ENCODE measurements at places on chromosomes 3 and 15.

- no peak for DNase-seq
Measured at GRCh38 chr15:35496585-35496984, 49.4 kb downstream of the DPH6 start.

DNA sequence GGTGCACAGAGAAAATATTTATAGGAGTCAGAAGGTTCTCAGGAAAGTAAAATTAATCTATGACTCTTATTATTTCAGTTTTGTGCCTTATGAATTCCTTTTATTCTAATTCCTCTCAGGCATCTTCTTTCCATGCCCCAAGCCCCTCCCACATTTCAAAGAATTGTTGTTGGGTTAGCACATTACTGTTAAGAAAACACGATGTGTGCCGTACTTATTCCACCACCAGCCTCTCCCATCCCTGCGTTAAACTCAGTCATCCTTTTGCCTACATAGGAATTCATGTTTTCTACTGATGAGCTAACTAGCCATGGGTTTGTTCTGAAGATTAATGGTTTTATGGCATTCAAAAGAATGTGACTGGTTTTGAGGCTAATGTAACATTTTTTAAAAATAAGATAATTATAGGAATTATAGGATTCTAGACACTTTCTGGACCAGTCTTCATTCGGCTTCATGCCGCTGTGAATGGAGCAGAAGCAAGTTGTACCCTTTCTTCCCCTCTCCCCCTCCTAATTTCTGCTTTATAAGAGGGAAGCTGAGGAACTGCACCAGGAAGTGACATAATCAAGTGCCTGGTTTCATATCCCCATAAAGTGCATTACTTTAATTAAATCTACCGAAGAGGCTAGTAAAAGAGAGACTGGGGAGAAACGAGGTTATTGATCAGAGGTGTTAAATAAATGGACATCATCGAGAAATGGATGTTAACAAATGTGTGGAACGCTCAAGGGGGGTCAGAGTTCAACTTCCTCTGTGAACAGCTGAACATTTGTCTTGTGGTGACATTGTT, 12.3 kb upstream of the MB21D2 start:
- DNase-seq, result no peak

DNA sequence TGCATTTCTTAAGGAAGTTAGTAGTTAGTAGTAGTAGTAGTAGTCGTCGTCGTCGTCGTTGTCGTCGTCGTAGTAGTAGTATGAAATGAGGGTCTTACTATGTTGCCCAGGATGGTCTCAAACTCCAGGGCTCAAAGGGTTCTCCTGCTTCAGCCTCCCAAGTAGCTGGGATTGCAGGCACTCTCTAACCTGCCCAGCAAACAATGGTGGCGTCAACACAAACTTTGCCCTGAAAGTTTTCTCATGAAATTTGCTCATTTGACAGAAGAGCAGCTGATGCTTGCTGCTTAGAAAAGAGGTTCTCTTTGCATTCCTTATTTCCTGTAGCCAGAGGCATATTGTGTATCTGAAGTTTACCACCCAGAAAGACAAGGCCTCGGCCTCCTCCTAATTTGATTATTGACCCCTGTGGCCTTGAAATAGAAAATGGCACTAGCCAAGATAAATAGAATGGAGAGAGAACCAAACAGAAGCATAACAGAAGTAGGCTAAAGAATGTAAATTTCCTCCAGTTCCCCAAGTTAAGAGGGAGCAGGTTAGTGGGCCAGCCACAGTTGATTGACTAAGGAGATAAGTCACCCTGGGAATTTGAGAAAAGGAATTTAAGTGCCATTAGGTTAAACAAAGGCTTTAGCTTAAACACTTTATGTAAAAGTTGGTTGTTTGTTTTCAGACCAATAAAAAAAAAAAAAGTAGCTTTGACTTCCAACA, 166.2 kb upstream of the ROBO2 start:
- no peak for DNase-seq

DNA sequence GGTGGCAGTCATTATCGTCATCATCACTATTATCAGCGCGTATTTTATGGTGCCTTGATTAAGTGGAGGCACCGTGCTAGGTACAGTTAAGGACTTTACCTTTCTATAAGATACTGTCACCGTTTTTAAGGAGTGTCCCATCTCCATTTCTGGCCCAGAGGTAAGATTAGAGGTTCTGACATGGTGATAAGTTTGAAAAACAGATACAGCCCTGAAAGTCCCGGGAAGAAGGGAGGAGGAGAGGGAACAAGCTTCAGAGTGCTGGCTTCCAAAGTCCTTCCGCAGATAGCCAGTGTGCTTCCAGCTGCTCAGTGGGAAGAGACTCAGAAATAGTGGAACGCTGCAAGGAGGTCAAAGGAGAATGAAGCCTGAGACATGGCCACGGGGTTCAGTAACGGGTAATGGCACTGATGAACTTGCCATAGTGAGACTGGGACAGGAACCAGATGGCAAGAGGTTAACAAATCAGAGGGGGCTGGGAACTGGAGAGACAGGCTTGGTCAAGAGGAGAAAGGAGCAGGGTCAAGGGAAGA, 9.1 kb upstream of the TM4SF4 start:
- no peak for DNase-seq

GRCh38 chr3:128160661-128161060, 7.4 kb downstream of the EEFSEC start:
- DNase-seq, result no peak

- DNase-seq, result no peak
Measured at GRCh38 chr15:66906668-66907614, 158.5 kb upstream of the SMAD3 start.

- DNase-seq, result no peak
Measured at GRCh38 chr3:189809583-189809982, 178.4 kb downstream of the TP63 start.

GRCh38 chr15:93019090-93019489, 69.9 kb downstream of the RGMA start:
- no peak for DNase-seq

- DNase-seq, result no peak
Measured at GRCh38 chr3:13844911-13845310, 35.0 kb downstream of the WNT7A start.

DNA sequence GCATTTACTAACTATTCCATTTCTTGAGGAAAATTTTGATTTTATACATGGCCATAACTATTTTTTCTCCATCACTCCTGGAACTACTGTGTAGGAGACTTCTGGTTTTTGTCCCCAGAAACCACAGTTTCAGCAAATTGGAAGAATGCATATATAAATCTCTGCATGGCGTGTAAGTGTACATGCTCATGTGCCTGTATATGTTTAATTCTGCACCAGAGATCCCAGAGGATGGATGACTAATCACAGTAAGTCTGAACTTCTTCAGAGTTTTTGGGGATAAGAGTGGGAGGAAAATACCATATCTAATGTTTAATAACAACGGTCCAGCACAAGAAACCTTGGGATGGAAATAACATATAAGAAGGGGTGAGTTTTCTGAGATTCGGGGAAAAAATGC, 10.9 kb upstream of the COL6A6 start:
- no peak for DNase-seq

DNA sequence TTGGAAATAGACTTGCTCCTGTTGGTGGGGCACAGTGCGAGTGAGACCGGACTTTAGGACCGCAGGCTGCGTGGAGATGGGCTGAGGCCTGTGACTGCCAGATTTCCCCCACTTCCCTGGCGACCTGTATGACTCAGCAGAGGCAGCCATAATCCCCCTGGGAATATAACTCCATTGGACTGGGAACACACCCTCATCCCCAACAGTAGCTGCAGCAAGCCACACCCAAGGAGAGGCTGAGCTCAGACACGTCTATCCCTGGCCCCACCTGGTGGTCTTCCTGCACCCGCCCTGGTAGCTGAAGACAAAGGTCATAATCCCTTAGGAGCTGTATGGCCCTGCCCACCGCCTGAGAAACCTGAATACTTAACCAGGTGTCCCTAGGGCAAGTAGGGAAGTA, 42.6 kb downstream of the DZIP1L start:
- DNase-seq, result no peak

- DNase-seq, result no peak
Measured at GRCh38 chr15:84773716-84774115, 25.3 kb downstream of the ZNF592 start.

DNA sequence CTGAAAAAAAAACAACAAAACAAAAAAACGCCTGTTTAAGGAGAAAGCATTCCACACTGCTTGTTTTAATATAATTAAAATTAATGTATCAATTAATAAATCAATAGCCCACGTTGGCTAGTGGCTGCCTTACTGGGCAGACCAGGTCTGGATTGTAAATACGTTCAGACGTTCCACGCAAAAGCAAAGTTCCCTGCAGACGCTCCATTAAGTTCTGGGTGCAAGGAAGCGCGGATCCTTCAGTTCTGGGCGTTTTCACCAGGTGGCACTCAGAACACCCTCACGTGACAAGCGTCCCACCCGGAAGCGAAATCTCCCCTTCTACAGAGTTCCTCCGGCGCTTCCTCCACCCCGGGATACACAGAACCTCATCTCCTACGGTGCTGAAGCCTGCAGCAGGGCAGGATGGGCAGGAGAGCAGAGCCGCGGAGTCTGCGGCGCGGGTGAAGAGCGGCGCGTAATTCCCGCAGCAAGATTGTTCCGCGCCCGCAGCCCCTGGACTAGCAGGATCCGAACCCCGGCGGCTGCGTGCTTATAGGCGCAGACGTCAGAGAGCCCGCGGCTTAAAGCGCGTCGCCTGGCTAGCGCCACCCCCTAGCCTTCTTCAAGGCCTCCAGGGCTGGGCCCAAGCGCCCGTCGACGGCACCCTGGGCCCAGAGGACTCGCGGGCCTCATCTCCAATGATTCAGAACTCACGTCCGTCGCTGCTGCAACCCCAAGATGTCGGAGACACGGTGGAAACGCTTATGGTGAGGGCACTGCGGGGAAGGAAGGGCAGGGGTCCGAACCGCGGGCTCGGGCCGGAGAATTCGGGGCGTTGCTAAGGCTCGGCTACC, at the start of gene SLC25A38:
SLC25A38 (plus strand) TSS at position 326 of the 836 bp plus-strand sequence; CDS start at position 681, 355 bp downstream.
- peak; percentile 46 for DNase-seq

DNA sequence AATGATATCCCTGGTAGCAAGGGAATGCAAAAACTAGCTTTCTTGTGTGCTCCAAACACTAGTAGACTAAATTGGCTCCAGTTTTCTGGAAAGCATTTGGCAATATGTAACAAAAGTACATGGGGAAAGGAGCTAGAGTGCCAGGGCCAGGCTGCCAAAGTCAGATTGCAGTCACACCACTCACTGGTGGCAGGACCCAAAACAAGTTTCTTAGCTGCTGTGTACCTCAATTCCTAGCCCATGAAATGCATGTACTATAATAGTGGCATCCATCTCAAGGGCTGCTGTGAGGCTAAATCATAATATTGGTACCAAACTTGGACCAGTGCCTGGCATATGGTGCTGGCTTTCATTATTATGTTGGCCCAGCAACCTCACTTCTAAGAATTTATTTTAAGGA, 49.3 kb downstream of the CLDN18 start:
- no peak for DNase-seq

DNA sequence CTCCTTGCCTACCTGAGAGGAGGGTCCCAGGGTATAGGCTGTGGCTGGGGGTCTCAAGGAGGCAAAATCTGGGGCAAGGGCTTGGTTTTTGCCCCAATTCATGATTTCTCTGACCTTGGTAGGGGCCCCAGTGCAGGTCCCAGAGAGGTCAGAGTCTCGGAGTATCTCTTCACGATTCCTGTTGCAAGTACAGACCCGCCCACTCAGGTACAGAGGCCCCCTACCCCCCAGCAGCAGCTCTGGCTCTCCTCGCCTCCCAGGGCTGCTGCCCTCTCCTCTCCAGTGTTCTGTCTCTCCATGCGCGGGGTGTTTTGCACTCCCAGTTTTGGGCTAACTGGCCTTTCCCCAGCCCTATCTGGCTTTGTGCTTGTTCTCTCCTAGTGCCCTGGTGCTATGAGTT, 5.4 kb upstream of the JMJD7 start:
- DNase-seq, result no peak

DNA sequence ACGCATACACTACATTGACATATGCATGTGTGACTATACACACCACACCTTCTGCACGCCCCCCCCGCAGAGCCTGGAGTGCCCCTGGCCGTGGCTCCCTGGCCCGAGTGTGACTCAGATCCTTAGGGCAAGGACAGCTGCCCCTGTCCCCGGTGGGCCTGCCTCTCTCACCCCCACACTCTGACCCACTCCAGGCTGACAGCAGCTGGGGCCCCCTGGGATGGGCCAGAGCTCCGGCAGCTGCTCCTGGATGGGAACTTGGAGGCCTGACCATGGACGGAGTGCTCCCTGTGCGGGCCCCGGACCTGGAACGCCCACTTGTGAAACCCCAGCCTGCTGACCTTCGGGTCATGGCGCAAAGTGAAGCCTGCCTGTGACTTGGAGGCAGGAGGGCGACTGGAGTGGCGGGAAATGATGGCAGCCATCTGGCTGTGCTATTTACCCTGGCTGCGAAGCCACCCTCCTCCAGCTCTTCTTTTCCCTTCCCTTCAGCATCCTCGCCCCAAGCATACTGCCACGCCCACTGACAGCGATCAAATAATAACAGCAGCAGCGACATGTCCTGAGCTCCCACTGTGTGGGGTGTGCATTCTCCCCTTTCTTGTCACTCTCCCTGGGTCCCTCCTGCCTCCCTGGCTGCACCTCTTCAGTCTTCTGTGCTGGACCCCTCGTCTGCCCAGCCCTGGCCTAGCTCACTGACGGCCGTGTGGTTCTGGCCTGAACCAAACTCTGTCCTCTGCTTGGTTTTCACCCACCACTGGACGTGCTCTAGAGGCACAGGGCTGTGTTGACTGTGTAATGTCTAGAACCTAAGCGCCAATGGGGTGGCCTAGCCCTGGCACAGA, 90.7 kb upstream of the MEF2A start:
- DNase-seq, result no peak

DNA sequence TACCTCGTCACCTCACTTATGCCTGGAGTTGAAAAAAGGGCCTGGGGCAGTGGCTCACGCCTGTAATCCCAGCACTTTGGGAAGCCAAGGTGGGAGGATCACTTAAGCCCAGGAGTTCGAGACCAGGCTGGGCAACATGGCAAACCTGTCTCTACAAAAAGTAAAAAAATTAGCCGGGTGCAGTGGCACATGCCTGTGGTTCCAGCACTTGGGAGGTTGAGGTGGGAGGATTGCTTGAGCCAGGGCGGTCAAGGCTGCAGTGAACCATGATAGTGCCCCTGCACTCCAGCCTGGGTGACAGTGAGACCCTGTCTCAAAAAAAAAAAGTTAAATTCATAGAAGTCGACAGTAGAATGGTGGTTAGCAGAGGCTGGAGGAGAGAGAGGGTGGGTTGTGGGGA, 4.6 kb upstream of the NEIL1 start:
- DNase-seq, result no peak

- no peak for DNase-seq
Measured at GRCh38 chr15:33313491-33313890, 2.7 kb downstream of the RYR3 start.

GRCh38 chr3:123025642-123026521, 1.7 kb downstream of the SEMA5B start:
- DNase-seq, result no peak

DNA sequence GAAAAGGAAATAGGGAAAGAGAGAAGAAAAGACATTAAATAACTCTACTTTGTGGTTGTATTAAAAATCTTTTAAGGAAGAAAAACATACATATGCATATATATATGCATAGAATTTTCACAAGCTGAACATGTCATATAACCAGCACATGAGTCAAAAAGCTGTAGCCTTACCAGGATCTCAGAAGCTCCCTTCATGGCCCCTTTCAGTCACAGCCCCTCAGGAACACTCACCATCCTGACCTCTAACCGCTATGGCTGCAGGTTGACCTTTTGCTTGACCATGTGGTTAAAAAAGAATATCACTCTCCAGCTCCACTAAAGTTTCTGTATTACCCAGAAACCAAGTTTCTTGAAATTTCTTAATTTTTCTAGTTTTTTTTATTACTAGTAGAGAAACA, 103.4 kb downstream of the CHST2 start:
- DNase-seq, result no peak

All from stimulated activated CD4-positive, alpha-beta T cell treated with anti-CD3 and anti-CD28 coated beads, Interleukin-1b, Interleukin-23, amount 100 ng/mL, for 1 hour (primary cell).